NCI-H2107 (cell line): ENCODE measurements at places on chromosomes 5 and 9.

DNA sequence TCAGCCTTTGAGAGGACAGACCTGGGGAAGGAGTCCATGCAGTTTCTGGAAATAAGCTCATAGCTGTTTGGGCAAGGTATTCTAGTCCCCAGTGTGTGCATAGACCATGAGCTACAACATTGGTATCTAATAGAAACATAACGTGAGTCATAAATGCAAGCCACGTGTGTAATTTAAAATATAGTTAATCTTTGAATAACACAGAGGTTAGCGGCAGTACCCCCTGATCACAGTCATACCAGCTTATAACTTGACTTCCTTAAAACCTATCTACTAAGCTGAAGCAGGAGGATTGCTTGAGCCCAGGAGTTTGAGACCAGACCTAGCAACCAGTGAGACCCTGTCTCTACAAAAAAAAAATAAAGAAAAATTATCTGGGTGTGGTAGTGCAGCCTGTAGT is 46.4 kb upstream of the CPEB4 start:
- no peak for DNase-seq

- no peak for DNase-seq
These were observed 138.3 kb downstream of the HSD17B3 start for GRCh38 chr9:96163712-96164111.

- no peak for DNase-seq
These were observed 365.4 kb downstream of the ARL15 start for GRCh38 chr5:53944981-53945380.

GRCh38 chr9:92747459-92748232 is 17.0 kb downstream of the BICD2 start:
- DNase-seq: no peak

GRCh38 chr9:83538890-83539238 is 663 bp upstream of the FRMD3 start:
- no peak for DNase-seq

- no peak for DNase-seq
These were observed 330.4 kb downstream of the ICE1 start for GRCh38 chr5:5752844-5753243.

- DNase-seq: no peak
These were observed 260.5 kb downstream of the GADD45G start for GRCh38 chr9:89865357-89865756.

- no peak for DNase-seq
These were observed 397.1 kb downstream of the DMAC1 start for GRCh38 chr9:7402334-7403027.
